Activated B cell treated with CpG ODN at 0.5 μM for 24 hours (primary cell): ENCODE measurements at places on chromosomes 13 and 19. TPM values are rescaled to one million over a fixed set of nuclear protein-coding genes. Genes with fewer than 3 reads are reported as not detected.

DNA sequence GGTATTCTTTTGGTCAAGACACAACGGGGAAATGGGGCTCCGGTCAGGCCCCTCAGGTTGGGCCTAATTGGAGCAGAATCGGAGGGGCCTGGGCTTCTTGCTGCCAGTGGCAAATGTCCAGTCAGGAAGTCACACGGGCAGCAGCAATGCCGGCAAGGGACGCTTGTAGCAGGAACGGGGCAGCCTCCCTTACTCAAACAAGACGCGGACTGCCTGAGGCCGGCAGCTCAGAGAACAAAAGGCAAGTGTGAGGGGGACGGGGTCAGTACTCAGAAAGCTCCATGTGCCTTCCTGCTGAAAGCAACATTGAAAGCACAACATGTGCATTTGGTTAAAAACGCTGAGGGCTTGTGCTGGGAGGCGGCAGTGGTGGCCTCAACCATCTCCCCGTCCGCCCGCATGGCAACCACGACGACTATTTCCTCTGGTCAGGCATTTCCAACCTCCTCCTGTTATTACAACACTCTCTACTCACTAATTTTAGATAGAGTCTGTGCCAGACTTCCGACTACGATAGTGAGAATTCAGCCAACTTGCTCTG lies 20.5 kb upstream of the RASA3 start:
- DNase-seq: no peak

- no peak for DNase-seq
These were observed 136.3 kb upstream of the SERP2 start for GRCh38 chr13:44237276-44237767.

The KANK3 gene
- total RNA-seq: 0.07 and 0.29 TPM in 2 replicates

The SYCN gene
- not detected in 2 replicates for total RNA-seq

The CPB2 gene
- not detected in 2 replicates for total RNA-seq
